ENCODE measurements at places on chromosomes 13 and 19.

DNA sequence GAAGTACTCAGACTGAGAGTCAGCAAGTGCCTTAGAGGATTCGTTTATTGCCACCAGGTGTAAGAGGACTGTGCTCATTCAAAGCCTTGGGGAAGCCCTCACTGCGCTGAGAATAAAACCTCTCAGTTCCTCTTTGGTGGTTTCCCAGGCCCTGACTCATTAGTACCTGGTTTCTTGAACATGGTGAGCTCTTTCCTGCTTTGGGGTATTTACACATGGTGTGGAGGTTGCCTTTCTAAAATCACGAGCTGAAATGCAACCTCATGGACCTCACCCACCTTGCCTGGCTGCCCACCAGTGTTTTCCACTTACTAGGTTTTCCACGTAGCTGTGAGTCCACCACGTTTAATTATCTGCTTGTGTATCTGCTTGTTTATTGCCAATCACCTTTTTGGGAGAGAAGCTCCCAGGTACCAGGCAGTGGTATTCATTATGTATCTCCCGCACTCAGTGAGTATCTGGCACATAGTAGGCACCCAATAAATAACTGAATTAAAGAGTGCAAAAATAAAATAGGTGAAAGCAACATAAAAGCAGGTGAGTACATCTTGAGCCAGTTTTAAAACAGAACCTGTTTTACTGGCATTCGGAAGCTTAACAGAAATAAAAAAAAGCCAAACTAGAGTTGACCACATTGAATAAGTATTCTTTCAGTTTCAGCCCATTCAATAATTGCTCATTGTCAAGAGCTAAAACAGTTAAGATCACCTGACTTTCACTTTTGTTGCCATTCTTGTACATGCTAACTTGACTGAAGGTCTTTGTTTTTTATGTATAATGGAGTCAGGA lies 533.0 kb downstream of the MYO16 start:
- no peak for DNase-seq

DNA sequence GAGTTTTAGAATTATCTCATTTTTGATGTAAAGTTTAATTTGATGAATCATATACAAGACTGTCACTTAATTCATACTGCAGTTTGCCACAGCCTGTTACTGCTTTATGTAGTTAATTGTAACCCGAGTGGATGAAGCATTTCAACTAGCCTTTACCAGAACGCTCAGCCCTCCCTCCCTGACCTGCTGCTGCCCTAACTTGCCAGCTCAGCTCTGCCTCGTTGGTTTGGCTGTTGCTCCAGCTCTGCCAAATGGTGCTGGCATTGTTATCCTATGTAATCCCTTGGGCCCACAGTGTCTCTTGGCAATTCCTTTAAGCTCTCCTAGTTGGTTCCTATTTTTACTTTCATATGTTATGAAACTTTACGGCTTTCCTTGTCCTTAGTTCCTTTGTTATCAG lies 113.3 kb downstream of the LMO7 start:
- DNase-seq, result no peak

DNA sequence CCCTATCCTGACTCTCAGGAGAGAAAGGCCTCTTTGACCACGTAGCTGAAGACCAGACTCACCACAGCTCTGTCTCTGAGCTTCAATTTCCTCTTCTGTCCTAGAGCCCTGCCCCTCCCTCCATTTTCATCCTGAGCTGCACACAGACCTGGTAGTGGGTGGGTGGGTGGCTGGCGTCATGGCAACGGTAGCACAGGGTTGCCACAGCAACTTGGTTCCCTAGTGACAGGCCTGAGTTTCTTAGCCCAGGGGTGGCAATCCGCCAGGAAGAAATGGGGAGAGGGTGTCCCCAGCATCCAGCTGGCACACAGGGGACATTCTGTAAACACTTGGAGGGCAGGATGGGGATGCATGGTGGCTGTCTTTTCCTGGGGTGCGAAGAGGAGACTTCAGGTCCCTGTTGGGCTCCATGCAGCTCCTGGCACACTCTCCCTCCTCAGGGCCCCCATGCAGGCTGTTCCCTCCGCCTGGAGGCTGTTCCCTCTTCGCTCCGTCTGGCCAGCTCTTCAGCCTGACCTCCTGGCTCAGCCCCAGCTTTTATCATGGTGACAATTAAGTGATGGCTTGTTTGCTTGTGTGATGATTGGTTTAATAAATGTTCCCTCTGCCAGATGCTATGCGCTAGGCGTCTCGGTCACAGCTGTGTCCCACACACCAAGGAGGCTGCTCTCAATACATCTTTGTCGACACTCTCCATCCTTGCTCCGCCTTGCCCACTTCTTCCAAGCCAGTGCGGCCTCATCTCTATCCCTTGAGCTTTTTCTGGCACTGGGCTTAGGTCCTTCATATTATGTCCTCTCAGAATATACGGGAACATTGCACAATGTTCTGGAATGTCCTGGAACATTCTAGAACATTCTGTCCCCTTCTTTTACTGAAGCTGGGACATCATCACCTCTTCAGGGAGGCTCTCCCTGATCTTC lies 7.4 kb upstream of the KLHL26 start:
- no peak for DNase-seq

- no peak for DNase-seq
These were observed 22.2 kb downstream of the SLC10A2 start for GRCh38 chr13:103044056-103044455.

DNA sequence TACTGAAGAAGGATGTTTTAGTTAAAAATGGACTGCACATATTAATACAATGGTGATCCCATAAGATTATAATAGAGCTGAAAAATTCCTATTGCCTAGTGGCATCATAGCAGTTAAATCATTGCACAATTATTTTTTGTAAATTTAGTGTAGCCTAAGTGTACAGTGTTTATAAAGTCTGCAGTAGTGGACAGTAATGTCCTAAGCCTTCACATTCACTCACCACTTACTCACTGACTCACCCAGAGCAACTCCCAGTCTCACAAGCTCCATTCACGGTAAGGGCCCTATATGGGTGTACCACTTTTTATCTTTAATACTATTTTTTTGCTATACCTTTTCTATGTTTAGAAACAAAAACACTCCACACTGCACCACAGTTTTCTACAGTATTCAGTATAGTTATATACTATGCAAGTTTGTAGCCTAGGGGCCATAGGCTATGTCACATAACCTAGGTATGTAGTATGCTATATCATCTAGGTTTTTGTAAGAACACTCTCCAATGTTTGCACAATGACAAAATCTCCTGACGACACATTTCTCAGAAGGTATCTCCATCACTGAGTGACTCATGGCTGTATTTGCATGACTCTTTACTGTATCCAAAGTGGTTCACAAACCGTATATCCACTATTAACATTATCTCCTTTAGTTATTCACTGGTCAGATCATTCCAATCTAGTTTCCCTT lies 536.0 kb downstream of the KLF12 start:
- DNase-seq, result no peak

DNA sequence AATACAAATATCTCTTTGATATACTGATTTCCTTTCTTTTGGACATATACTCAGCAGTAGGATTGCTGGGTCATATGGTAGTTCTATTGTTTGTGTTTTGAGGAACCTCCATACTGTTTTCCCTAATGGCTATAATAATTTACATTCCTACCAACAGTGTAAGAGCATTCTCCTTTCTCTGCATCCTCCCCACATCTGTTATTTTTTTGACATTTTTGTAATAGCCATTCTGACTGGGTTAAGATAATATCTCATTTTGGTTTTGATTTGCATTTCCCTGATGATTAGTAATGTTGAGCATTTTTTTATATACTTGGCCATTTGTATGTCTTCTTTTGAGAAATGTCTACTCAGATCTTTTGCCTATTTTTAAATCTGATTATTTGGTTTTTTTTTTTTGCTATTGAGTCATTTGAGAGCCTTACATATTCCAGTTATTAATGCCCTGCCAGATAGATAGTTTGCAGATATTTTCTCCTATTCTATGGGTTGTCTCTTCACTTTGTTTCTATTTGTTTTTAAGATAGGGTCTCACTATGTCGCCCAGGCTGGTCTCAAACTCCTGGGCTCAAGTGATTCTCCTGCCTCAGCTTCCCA lies 95.7 kb downstream of the FNDC3A start:
- DNase-seq, result no peak

- no peak for DNase-seq
These were observed 61.3 kb downstream of the NUFIP1 start for GRCh38 chr13:44927968-44928367.

- no peak for DNase-seq
These were observed 14.9 kb upstream of the LATS2 start for GRCh38 chr13:21076253-21076652.

DNA sequence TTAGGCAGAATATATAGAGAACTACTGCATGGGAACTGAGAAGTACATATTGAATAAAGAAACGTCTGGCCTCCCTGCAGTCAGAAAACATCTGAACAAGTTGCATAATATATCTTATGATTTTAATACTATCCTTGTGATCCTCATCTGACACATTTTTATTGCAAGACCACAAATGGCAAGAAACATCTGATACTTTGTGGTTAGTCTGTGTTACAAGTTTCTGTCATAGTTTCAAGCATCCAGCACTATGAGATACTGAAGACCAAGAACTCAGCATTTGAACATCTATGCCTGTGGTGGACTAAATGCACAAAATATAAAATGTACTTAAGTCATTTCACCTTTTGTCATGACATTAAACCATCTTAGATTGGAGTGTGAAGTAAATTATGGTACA lies 1175.8 kb upstream of the MIR17HG start:
- DNase-seq, result no peak

- no peak for DNase-seq
These were observed 3.3 kb upstream of the ICAM4 start for GRCh38 chr19:10283301-10284064.

DNA sequence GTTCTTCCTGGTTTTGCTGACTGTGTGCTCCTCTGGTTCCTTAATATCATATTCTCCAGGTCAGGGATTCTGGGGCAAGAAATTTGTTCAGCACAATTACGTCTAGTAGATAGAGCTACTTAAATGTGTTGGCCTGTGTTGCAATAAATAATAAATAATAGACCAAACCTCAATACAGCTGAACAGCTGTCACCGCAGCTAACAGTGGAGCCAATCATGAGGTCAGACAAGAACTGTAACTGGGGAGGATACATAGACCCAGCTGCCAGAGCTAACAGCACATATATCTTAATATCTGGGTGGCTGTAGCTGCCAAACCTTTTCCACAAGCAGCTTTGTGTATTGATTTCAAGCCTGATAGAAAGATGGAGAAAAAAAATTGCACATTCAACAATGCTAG lies 1596.3 kb upstream of the PCDH20 start:
- DNase-seq, result no peak

- DNase-seq, result no peak
These were observed 474 bp downstream of the ARHGEF18 start for GRCh38 chr19:7349231-7349591.

DNA sequence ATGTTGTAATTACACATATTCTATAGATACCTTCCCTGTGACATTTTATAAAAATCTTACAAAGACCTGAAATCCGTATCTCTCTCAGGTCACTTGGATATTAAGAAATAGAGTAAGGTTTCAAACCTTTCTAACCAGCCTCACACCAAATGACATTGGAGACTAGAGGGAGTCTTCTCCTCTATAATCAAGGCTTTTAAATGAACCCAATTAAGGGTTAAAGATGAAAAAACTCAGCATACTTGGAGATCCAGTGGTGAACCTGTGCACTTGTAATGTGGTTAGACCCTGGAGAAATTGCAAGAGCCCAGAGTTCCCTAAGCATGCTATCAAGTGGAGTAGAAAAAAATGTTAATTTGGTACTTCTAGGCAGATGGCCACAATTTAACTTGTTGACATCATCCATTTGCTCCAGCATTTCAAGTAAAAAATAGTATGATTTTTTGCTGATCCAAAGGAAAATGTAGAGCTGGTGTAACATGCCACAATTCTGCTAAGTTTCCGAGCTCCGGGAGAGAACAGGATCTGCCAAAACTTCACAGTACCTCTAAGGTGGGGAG lies 554.1 kb upstream of the MIR17HG start:
- no peak for DNase-seq

DNA sequence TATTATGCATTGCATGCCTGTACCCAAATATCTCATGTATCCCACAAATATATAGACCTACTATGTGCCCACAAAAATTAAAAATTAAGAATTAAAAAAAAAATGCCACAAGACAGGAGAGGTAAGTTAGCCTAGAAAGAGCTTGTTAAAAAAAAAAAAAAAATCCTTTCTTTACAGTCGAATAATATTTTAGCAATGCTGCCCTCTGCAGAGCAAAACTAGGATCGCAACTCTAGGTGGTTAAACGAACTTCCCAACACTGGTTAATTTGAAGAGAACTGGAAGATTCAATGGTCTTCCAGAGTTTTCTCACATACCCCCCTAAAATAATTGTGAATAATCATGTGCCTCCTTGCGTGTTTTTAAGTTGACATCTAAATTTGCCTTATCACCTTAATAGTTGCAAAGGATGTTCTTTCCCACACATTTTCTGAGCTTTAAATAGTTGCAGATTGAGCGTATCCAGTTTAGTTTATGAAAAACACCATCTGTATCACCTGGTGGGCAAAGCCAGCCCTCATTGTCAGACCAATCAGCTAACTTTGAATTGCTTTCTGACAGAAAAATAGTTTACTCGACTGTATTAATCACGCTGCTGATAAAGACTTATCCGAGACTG lies 47.4 kb upstream of the RCBTB2 start:
- DNase-seq, result peak; percentile 71

Data from dermis microvascular lymphatic vessel endothelial cell (primary cell).